ENCODE measurements at places on chromosomes 4 and X.

DNA sequence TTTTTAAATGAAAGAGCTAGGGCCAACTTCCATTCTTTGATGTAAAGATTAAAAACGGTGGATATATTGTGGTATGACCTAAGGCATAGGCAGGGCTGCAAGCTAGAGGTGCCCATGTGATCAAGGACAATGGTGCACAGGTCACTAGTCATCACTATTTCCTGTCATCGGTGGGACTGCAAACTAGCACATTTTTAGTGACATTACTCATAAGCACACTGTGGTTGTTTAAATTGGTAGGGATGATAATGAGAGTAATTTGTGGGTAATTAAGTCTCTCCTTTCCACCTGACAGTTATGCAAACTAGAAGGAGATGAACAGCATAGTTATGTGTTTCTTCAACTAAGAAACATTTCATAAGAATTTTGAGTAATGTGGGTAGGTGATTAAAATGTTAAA lies 85.4 kb downstream of the GPRIN3 start:
- no peak for DNase-seq

DNA sequence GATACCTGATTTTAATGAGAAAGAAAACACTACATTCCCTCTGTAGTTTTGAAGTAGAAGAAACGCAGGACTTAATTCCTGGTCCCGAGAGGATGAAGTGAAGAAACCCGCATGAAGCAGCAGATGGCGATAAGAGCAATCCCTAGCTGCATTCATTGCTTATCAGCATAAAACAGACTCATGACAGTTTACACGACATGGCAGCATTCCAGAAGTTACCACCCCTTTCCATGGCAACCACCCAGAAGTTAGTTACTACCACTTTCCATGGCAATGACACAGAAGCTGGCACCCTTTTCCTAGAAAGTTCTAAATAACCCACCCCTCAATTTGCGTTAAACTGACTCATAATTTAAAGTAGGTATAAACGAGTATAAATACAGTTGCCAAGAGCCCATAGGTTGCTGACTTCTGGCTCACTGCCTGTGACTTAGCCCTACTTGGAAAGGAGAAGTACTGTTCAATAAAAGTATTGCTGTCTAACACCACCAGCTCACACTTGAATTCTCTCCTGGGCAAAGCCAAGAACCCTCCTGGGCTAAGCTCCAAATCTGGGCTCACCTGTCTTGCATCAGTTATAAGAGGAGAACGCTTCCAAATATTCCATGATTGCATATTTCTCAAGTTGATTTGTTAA lies 5.5 kb upstream of the XAGE2 start:
- no peak for DNase-seq

GRCh38 chrX:153620576-153620975 lies 21.6 kb upstream of the CCNQ start:
- no peak for DNase-seq

GRCh38 chrX:154515090-154515965 lies 704 bp downstream of the FAM3A start:
- no peak for DNase-seq

DNA sequence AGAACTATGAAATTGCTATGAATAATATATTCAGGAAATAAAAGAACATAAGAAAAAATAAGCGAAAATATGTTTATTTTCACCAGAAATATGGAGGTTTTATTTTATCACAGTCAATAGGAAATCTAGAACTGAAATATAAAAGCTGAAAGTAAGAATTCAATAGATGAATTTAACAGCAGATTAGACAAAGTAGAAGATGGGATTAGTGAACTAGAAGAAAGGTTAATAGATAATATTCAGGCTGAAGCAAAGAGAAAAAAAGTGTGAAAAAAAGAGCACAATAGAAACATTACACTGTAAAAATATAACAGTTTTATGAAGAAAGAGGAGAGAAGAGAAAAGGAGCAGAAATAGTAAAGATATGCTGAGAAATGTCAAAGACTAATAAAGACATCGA lies 1152.1 kb downstream of the FAT4 start:
- DNase-seq: no peak

Measured in T-helper 2 cell (primary cell).